ENCODE measurements at places on chromosomes 16 and 17.
A peak's percentile ranks its signal among the peaks of the same experiment; 100 is the strongest.

DNA sequence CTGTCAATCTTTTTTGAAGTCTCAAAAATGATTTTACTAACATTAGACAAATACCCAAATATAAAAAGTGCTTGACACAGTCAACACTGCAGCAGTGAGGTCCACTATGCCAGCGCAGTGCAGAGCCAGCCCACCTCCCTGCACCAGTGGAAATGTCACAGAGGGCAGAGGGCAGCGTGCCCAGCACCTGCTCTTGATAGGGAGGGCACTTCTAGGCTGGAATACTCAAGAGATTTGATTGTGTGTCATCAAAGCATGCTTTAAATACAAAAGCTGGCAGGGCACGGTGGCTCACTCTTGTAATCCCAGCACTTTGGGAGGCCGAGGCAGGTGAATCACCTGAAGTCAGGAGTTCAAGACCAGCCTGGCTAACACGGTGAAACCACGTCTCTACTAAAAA is 136.0 kb downstream of the ANKRD11 start:
- DNase-seq, result no peak

DNA sequence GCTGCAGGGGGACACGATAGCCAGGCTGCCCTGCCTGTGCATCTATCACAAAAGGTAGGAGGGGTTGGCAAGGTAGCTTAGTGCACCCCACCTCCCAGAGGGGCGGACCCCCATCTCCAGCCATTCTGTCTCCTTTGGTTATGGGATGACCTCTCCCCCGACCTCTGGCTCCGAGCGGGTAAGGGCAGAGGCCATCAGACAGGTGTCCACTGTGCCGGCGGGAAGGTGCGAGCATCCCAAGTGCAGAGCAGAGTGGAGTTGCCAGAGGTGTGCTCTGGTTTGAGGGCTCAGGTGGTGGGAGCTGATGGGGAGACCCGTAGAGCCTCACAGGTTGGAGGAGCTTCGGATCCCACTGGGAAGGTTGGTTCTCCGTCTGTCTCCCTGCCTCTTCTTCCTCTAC is 11.7 kb downstream of the LDHD start:
- DNase-seq, result no peak

DNA sequence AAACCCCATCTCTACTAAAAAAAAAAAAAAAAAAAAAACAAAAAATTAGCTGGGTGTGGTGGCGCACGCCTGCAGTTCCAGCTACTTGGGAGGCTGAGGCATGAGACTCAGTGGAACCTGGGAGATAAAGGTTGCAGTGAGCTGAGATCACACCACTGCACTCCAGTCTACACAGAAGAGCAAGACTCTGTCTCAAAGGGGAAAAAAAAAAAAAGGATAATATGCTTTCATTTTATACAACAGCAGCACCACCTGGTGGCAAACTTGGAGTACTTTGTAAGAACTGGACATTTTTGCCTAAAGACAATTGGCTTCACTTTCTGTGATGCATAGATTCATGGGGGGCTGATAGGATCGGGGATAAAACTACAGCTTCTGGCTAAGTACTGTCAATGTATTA is 8.5 kb downstream of the CHTF8 start:
- peak; percentile 25 for DNase-seq

GRCh38 chr17:79152636-79153035 is 78.0 kb downstream of the ENGASE start:
- no peak for DNase-seq

GRCh38 chr17:81228420-81228819 is 5.7 kb upstream of the CEP131 start:
- no peak for DNase-seq
